ENCODE measurements at places on chromosomes 5 and 9.

GRCh38 chr9:20402273-20402875 is 219.9 kb downstream of the MLLT3 start:
- no peak for DNase-seq

GRCh38 chr5:42949348-42950115 is 90.6 kb downstream of the ANXA2R start:
- peak; percentile 73 for DNase-seq

DNA sequence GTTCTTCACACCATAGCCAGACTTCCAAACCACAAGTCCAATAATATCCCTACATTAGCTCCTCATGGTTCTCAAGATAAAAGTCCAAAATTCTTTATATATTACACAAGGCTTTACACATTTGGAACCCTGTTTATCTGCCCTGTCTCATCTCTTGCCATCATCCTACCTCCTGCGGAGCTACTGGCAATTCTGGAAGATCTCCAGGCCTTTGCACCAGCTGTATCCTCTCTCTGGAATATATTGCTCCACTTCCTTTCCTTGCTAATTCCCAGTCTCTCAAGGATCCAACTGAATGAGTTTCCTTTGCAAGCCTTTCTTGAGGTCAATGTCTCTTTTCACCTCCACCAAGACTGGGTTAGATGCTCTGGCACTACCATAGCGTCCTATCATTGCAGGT is 41.3 kb upstream of the MIER3 start:
- DNase-seq = no peak

DNA sequence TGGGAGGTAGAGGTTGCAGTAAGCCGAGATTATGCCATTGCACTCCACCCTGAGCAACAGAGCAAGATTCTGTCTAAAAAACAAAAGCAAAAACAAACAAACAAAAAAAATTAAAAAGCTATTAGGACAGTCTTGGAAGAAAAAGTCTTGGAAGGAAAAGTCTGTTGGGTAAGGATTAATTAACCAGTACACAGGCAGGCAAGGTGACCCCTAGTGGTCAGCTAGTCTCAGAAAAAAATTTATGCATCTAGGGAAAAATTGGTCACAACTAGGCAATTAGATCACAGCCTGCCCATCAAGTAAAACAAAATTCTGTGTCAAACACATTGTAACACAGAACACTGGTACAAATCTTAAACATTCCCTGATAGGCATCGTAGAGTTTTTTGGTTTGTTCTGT is 6.7 kb upstream of the ANKRD18B start:
- DNase-seq = no peak

DNA sequence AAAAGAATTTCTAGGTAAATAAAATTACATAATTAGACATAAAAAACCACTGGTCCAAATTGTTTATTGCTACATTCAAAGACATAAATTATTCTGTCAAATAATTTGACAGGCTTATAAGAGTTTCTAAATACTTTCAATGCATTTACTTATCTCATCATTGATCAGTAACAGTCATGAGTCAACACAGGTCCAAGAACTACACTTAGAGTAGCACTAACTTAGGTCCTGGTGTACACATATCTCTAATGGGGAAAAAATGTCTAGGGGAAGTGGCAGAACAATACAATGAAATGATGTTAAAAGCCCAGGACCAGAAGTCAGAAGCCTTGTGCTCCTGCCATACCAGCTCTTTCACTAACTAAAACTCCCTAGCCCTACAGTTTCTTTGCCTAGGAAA is 96.5 kb upstream of the SLCO6A1 start:
- DNase-seq = no peak

DNA sequence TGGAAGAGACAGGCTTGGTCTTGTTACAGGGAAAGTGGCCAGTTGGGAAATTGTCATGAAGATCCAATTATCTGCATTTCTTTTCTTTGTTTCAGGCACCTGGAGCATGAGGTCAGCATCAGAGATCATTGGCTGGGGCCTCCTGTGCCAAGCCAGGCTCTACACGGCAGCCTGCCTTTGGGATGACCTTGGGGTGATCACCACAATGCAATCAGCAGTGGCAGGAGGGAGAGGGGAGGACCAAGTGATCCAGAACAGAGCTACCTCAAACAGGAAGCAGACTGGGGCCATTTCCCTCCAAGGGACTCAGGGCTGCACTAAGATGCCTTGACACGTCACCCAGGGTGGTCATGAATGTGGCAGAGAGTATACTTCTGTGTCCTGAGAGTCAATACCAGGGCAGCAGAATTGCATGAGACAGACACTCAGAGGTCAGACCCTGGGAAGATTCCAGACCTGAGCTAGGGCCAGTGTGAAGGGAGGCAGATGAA is 8.9 kb downstream of the SMIM23 start:
- DNase-seq = no peak

- DNase-seq = no peak
These were observed 25.7 kb upstream of the TNIP1 start for GRCh38 chr5:151106509-151106908.

GRCh38 chr9:135976531-135976930 is 15.4 kb upstream of the UBAC1 start:
- no peak for DNase-seq

DNA sequence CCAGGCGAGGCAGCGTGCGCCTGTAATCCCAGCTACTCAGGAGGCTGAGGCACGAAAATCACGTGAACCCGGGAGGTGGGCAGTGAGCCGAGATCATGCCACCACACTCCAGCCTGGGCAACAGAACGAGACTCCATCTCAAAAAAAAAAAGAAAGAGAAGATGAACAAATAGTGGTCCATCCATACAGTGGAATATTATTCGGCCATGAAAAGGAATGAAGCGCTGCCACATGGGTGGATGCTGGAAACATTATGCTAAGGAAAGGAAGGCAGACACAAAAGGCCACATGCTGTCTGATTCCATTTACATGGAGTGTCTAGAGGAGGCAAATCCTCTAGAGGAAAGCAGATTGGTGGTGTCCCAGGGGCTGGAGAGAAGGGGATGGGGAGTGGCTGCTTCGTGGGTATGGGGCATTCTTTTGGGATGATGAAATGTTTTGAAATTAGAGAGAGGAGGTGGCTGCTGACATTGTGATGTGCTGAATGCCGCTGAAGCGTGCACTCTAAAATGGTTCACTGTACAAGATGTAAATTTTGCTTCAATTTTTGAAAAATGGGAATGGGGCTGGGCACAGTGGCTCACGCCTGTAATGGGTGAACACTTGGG is 17.0 kb downstream of the PLPP7 start:
- no peak for DNase-seq

- DNase-seq = no peak
These were observed 28.2 kb downstream of the CETN3 start for GRCh38 chr5:90381213-90381929.

DNA sequence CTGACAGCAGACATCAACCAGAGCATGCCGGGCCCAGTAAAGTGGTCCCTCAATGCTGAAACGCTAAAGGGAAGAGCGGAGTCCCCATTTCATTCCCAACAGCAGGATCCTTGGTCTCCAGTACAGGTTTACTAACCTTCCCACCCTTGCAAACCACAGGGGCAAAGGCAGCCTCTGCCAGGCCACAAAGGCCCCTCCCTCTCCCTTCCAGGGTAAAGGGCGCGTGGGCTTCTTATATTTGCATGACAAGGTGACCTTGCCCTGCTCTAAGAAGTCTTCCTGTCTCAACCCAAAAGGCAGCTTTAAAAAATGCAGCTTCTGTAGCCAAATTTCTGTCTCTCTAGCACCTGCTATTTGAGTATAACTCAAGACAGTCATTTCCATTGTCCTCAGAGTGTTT is 131.5 kb upstream of the PTCH1 start:
- no peak for DNase-seq

DNA sequence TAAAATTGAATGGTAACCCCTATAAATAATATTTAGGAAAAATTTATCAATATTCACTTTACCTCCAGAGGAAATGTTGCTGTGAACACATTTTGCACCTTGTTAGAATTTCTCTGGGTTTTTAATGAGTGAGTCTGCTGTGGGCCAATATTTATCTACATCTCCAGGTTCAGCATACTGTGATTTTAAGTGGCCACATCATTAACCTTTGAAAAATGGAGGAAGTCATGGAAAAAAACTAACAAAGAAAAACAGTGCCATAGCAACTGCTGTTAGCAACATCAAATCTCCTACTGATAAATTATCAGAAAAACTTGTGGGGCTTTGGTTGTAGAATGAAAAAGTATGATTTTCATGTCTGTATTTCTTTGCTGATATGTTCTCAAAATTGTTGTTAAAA is 55.0 kb downstream of the CD180 start:
- DNase-seq = no peak

GRCh38 chr9:121268851-121269641 is 1.1 kb downstream of the GSN start:
- DNase-seq = no peak

- no peak for DNase-seq
These were observed 12.7 kb downstream of the EEIG1 start for GRCh38 chr9:127968042-127968441.

GRCh38 chr9:93596399-93596798 is 20.0 kb downstream of the PHF2 start:
- no peak for DNase-seq

GRCh38 chr9:124697326-124698200 is 73.5 kb downstream of the NR6A1 start:
- DNase-seq = no peak

DNA sequence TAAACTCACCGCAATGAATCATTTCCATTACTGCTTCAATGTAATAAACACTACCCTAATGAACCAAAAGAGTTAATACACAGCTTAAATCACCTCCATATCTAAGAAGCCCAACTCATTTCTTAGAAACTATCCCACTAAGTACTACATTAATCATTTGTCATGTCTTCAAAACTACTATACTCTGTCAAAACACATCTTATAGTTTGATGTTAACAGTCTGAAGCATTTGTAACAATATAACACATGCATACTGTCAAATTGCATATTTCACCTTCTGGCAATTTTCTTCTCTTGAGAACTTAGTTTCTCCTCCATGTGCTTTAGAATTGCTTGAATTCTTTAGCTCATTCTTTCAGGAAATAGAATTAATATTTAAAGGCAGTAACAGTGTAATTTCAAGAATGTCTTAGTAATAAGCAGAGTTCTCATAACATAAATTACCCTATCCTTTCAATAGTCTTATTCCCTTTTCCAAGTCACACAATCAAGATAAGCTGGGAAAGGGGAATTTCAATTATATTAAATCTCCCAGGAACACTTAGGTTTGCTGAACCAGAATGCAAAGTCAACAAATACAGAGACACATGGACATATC is 199.7 kb downstream of the ATPSCKMT start:
- DNase-seq = no peak

GRCh38 chr5:5658226-5658625 is 235.7 kb downstream of the ICE1 start:
- DNase-seq = no peak

DNA sequence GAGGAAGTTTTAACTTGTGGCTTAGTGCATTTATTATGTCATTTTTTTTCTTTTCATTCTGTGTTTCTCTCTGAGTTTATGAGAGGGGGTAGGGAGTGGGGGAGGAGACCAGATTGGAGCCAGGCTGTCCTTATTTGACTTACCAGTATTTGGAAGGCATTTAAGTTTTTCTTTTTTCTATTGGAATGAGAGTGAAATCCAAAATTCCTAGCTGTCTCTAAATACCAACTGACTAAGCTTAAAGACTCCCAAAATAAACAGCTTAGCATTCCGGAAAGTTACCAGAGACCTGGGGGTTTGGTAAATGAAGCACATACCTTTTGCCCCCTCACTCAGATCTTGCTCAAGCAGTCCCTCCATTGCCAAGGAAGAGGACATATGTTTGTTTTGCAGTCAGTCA is 581.9 kb upstream of the BRINP1 start:
- DNase-seq = no peak

GRCh38 chr5:157817387-157817702 is 41.6 kb downstream of the CLINT1 start:
- DNase-seq = no peak

- no peak for DNase-seq
These were observed 73.8 kb upstream of the SGCD start for GRCh38 chr5:156253130-156253529.

DNA sequence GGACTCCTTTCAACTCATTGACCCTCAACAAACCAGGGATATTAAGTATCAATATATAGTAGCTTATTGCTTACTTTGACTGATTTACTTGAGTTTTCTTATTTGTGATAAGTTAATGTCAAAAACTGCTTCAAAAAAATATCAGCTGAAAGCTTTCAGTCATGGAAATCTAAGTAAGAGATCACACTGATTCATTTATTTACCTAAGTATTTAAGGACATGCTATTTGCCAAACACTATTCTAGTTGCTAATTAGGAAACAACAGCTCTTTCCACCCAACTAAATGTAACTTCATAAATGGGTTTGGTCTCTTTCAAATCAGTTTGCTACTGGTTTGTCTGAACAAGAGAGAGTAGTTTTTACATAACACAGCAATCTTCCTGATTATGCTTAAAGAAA is 48.2 kb downstream of the CHD1 start:
- DNase-seq = no peak

GRCh38 chr5:116681334-116682013 is 106.9 kb upstream of the SEMA6A start:
- DNase-seq = no peak

DNA sequence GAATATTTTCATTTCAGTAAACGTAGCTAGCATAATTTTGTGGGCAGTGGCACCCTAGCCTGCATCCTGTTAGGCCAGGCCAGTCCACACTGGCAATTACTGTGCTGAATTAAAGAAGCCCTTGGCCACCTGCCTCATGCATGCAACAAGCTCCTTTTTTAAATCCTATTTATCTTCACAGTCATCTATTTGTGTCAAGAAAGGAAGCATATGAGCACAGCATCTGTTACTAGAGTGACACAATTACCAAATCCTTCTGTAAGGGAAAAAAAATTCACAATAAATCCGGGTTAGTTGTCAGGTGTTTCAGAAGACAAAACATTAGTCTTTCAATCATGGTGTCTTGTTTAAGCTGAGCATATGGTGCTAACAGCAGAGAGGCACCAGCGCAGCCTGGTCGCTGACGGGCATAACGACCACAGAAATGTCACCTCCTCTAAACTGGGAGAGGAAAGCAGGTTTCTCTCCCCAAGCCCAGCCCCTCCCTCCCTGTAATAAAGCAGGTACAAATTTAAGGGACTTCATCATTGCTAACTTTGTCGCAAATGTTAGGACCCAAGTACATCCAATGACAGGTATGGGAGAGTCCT is 520.6 kb downstream of the CTNND2 start:
- DNase-seq = no peak

- DNase-seq = no peak
These were observed 45.3 kb downstream of the SLC36A1 start for GRCh38 chr5:151492729-151493128.
